Tongue (tissue), 3 donors: ENCODE measurements at places on chromosomes 3 and 15. TPM values are rescaled to one million over a fixed set of nuclear protein-coding genes. Genes with fewer than 3 reads are reported as not detected.

- DNase-seq = peak; percentile 90
These were observed 54.7 kb downstream of the LRRC28 start for GRCh38 chr15:99305761-99306505.

GRCh38 chr15:40310001-40310959 is 2.5 kb upstream of the PLCB2 start:
- peak; percentile 65 for DNase-seq

GRCh38 chr15:48176957-48177356 is 1.1 kb downstream of the MYEF2 start:
- DNase-seq = no peak

DNA sequence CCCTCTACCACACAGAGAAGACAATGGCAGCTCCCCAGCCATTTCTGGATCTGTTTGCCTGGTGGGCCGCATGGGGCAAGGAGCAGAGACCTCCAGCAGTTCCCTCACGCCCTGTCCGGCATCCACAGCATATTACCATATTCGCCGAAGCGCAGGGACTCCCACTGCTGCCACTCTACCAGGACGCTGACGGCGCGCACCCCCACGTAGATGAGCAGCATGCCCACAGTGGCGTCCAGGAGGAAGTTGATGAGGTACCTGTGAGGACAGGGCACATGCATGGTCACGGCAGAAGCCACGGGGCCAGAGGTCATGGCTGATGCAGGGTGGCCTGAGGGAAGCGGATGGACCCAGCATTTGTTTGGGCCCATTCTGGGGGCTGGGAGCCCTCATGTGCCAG is 14.8 kb upstream of the MUSTN1 start:
- no peak for DNase-seq

DNA sequence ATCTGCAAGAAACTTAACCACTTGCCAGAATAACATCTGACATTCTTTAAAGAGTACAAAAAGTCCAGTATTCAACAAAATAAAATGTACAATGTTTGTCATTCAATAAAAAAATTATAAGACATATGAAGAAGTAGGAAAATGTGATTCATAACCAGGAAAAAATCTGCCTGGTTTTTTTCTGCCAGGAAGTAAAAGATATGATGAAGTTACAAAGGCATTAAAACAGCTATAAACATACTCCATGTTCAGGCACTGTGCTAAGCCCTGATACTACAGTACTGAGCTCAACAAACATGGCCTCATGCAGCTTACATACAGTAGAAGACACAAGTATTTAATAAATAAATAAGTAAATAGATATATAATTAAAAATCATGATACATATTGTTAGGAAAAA is 178.4 kb upstream of the STT3B start:
- DNase-seq = no peak

The HTR3E gene
- not detected for total RNA-seq

The CGNL1 gene
- 20.6 TPM for total RNA-seq

The RHOV gene
- 11.8 TPM for total RNA-seq
